H54 (cell line): ENCODE measurements at places on chromosomes 6 and 20.

DNA sequence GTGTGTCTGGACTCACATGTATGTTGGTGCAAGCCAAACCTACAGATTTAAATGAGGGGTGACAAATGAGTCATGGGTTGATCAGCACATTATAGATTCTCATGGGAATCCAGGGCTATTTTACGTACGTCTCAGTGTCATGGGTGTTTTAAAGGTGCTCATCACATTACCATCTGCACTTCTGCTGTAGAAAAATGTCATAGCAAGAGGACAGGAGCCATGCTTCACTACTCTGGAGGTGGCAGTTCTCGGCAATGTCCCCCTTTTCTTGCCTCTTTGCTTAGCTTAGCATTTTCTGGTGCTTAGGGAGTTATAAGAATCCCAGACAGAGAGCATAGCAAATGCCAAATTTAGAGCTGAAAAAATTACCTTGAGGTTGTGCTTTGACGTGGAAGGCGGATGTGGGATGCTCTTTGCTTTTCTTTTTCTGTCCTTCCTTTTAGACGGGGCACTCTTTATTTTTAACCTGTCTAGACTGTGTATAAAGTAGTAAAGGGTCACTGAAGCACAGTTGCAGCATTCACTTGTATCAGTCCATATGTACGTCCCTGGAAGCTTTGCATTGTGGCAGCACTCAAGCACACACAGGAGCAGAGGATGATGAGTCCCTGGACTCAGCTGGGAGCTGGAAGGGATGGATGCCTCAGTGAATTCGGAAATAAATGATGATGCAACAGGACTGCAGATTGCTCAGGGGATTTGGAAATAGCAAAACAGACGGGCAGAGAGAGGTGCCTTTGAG, 139.7 kb downstream of the SYNDIG1 start:
- DNase-seq: no peak

- DNase-seq: no peak
Observed at GRCh38 chr20:58144096-58144495, 84.4 kb downstream of the ANKRD60 start.

- no peak for DNase-seq
Observed at GRCh38 chr20:32972181-32973076, 31.8 kb downstream of the SUN5 start.

DNA sequence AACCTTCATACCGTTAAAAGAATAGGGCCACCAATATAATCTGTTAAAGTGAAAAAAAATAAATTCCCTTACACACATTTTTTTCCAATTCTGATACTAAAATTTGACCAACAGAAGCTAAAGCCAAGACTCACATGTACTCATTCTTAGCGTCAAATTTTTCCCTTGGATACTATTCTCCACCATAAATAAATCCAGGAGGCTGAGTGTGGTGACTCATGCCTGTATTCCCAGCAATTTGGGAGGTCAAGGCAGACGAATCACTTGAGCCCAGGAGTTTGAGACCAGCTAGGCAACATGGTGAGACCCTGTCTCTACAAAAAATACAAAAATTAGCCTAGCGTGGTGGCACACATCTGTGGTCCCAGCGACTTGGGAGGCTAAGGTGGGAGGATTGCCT, 43.9 kb downstream of the SCML4 start:
- no peak for DNase-seq

- no peak for DNase-seq
Observed at GRCh38 chr6:117432273-117432672, 6.5 kb upstream of the ROS1 start.

GRCh38 chr6:77425216-77425615, 38.1 kb downstream of the HTR1B start:
- no peak for DNase-seq

GRCh38 chr6:54737247-54737646, 109.3 kb upstream of the FAM83B start:
- peak; percentile 10 for DNase-seq

GRCh38 chr6:133631421-133631820, 257.5 kb upstream of the TCF21 start:
- DNase-seq: no peak

DNA sequence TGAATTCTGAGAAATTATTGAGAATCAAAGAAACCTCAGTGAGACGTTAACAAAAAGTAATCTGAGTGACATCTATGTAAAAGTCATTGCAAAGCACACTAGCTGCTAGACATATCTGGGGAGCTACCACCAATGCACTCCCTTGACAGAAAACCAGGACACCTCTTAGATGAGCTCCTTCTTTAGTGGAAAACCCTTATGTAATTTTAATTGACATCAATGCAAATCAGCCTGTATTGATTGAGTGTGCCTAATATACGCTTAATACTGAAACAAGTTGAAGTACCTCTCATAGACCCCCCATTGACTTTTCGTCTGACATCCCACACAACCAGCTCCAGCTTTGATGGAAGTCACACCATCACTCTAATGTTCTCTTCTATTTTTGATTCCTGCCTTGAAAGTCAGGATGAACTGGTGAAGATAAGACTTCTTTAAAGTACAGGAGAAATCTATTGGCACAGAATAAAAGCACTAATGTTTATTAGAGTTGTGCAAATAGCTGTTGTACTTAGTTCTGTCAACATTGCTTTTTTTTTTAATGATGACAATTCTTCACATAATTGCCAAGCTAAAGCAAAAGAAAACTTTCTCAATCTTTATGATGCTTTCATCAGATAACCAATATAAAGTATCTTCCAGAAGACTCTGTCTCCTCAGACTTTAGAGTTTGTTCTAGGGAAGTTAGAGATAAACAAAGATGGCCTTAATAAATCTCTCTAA, 98.0 kb upstream of the FAM8A1 start:
- DNase-seq: no peak

- no peak for DNase-seq
Observed at GRCh38 chr6:75368864-75369402, 84.3 kb upstream of the TMEM30A start.

- DNase-seq: no peak
Observed at GRCh38 chr6:44678252-44678935, 290.9 kb downstream of the CDC5L start.

DNA sequence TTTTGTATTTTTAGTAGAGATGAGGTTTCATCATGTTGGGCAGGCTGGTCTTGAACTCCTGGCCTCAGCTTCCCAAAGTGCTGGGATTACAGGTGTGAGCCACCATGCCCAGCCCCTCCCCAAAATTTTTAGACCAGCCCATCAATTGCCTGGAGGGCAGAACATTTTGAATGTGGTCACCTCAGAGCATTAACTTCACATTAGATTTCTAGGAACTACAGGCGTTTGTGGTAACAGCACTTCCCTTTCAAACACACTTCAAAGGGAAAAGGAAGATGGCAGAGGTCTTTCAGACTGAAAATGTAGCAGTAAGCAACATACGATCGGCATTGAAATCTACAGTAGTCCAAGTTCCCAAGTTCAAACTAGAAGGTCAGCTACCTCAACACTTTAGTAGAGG, 12.3 kb upstream of the SLA2 start:
- no peak for DNase-seq

GRCh38 chr6:140043357-140043756, 668.9 kb upstream of the CITED2 start:
- peak; percentile 9 for DNase-seq

- DNase-seq: no peak
Observed at GRCh38 chr20:19819149-19819548, 61.1 kb downstream of the RIN2 start.

- DNase-seq: no peak
Observed at GRCh38 chr6:151498327-151498726, 4.5 kb downstream of the CCDC170 start.

- DNase-seq: no peak
Observed at GRCh38 chr6:73667798-73668197, 14.0 kb upstream of the SLC17A5 start.

DNA sequence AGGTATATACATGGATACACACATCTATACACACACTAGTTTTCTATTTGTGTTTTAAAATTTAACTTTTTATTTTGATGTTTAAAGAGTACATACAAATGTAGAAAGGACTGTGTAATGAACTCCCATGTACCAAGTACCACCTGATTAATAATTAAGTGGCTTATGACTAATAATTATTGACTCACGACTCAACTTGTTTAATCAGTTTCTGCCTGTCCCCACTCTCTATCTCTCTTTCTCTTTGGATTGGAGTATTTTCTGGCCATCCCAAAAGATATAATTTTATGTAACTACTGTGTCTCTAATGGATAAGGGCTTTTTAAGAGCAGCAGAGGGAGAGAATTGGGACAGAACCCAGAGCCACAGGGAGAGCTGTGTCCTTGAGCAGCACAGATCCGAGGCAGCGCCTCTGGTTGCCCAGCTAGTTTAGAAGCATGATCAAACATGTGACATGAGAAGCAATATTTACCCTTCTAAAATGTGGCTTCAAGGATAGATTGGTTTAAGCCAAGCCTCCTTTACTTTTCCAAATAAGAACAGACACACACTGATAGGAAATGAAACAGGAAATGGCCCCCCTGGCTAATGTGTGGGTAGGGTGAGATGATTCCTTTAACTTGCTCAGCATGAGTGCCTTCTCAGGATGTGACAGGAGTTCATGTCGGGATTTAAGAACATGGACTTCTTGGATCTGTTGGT, 81.0 kb downstream of the ERMARD start:
- DNase-seq: no peak

DNA sequence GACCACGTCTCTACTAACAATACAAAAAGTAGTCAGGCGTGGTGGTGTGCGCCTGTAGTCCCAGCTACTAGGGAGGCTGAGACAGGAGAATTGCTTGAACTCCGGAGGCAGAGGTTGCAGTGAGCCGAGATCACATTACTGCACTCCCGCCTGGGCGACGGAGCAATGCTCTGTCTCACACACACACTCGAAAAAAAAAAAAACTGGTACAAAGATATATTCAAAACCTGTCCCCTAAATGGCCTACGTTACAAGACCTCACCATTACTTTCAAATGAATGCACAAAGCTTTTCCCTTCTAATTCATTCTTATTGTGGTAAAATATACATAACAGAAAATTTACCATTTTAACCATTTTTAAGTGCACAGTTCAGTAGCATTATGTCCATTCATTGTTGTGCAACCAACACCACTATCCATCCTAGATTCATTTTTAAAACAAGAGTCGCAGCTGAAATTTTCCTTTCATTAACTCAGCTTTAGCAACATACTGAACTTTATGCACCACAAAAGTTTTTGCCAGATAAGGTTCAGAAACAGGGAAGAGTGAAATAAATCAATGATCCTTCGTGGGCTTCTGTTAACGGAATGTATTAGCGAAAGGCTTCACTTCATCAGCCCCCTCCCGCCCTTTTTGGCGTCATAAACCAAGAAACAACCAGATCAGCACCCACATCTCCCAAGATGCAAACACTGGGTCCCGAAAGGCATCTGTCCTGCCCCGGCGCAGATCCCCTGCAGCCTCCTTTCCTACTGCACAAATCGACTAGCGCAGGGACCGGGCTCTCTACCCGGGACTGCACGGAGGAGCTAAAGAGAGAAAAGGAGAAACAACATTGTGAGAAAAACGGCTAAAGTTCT, 825 bp upstream of the FAM135A start:
- no peak for DNase-seq

GRCh38 chr6:141165002-141165665, 967.6 kb upstream of the GJE1 start:
- no peak for DNase-seq

GRCh38 chr6:37758234-37758633, 60.6 kb upstream of the MDGA1 start:
- no peak for DNase-seq

DNA sequence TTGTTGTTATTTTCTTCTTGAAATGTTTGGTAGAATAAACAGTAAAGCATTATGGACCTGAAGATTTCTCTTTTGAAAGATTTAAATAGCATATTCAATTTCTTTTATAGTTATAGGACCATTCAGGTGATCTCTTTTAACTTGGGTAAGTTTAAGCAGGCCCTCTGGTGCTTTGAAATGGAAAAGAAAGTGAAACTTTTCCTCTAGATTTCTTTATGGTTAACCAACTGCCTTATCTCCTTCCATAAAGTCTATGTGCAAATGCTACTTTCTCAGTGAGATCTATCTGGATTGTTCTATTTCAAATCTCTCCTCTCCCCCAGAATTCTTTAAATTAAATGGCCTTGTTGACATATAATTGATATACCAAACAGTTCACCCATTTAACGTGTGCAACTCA, 54.0 kb downstream of the PHACTR2 start:
- DNase-seq: no peak

GRCh38 chr6:24330137-24330732, 27.6 kb downstream of the DCDC2 start:
- no peak for DNase-seq

DNA sequence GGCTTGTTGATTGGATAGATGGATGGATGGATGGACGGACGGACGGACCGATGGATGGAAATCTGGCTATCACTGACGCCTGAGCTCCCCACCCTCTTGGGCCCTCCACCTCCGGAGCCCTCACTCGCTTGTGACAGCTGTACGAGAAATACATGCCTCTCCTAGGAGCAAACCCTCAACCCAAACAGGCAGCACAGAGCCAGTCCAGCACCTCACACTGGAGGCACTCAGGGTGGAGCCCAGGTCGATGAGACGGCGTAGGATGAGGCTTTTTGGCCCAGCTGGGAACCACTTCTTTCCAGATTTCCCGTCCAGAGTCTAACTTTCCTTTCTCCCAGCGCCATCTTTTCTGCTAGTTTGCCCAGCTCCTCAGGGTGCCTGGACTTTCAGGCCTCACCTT, 2.7 kb upstream of the LY6G5C start:
- DNase-seq: no peak

- DNase-seq: no peak
Observed at GRCh38 chr20:58214310-58214709, 14.1 kb downstream of the ANKRD60 start.

DNA sequence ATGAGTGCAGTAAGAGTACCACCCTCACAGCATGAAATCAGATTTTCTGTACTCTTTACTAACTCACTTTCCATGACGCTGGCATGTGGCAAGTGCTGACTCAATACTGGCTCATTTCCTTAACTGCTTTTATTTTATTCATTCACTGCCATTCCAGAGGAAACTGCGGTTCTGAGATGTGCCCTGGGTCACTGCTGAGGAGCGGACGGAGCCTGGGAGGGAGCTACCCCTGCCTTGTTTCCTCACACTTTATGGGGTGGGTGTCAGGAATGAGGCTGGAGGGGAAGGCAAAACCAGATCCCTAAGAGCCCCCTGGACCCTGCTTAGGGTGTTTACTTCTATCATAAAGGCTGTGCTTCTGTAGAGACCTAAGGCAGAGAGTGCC, 14.4 kb downstream of the NT5E start:
- peak; percentile 33 for DNase-seq

DNA sequence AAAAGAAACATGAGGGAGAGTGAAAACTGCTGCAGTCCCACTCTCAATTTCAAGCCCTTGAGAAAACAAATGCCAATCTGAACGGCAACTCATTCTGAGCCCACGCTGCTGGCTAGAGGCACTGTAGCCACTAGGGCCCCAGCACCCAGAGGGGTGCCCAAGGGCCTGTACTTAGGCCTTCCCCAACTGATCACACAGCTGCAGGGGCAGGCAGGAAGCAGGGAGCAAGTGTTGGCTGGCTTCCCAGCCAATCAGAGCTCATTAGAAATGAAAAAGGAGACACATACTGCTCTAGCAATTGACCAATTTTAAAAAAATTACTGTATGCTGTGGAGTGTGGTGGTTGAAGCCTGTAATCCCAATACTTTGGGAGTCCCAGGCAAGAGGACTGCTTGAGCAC, 3.7 kb upstream of the BEND3 start:
- DNase-seq: no peak

GRCh38 chr20:35710884-35711587, 11.8 kb downstream of the ROMO1 start:
- no peak for DNase-seq

GRCh38 chr6:2630359-2630758, 120.4 kb downstream of the MYLK4 start:
- peak; percentile 84 for DNase-seq
